Umbilical cord (tissue), 2 donors: ENCODE measurements at places on chromosomes 3 and 15. TPM values are rescaled to one million over a fixed set of nuclear protein-coding genes. Genes with fewer than 3 reads are reported as not detected.

DNA sequence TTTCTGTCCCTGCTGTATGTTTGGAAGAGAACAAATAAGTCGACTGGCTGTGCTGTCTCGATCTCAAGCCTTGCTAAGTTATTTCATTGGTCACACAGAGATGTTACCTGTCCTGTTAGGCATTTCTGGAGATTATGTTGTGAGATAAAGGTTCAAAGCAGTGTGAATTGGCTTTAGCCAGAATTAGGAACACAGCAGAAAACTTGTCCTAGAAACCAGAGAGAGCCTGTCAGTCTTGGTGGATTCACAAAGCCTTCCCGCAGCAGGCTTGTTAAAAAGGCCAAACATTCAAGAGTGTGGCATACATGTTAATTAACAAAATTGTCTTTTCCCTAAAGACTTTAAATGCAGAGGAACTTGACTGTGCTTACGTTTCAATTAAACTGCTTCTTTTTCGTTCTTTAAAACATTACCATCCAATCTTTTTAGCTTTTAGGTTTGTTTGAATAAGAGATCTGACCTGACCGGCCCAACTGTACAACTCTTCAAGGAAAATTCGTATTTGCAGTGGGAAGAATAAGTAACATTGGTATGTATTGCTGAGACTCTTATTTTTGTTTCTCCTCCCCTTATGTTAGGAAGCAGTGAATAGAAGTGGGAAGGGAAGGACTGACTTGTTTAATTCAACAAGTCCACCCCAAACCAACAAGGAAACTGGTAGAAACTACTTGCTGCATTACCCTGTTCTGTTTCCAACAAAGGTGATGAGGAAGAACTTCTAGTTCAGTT lies 25.2 kb downstream of the ABHD2 start:
- DNase-seq: no peak

GRCh38 chr3:18843188-18843587 lies 305.1 kb upstream of the KCNH8 start:
- no peak for DNase-seq

The VWA5B2 gene
- total RNA-seq: 1.7 TPM

DNA sequence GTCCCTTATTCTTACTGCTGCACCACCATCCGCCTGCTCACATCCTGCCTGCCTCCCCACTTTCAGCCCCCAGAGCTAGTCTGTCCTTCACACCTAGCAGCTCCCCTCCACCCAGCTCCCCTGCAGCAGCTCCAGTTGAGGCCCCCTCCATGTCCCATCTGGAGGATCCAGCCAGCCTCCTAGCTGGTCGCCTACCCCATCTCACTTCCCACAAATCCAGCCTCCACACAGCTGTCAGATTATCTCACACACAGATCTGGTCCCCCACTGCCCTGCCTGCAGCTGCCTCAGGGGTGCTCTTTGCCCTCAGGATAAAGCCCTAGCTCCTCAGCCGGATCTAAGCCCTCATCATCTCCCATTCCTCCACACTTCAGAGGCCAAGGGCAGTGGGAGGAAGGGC lies 8.8 kb upstream of the SEMA7A start:
- no peak for DNase-seq

GRCh38 chr3:117762621-117763037 lies 1053.0 kb downstream of the TUSC7 start:
- DNase-seq: no peak

GRCh38 chr3:127709320-127710060 lies 36.7 kb downstream of the ABTB1 start:
- no peak for DNase-seq

The CCK gene
- 12.8 TPM for total RNA-seq

- peak; percentile 89 for DNase-seq
These were observed 279.1 kb upstream of the THRB start for GRCh38 chr3:24773798-24774197.

DNA sequence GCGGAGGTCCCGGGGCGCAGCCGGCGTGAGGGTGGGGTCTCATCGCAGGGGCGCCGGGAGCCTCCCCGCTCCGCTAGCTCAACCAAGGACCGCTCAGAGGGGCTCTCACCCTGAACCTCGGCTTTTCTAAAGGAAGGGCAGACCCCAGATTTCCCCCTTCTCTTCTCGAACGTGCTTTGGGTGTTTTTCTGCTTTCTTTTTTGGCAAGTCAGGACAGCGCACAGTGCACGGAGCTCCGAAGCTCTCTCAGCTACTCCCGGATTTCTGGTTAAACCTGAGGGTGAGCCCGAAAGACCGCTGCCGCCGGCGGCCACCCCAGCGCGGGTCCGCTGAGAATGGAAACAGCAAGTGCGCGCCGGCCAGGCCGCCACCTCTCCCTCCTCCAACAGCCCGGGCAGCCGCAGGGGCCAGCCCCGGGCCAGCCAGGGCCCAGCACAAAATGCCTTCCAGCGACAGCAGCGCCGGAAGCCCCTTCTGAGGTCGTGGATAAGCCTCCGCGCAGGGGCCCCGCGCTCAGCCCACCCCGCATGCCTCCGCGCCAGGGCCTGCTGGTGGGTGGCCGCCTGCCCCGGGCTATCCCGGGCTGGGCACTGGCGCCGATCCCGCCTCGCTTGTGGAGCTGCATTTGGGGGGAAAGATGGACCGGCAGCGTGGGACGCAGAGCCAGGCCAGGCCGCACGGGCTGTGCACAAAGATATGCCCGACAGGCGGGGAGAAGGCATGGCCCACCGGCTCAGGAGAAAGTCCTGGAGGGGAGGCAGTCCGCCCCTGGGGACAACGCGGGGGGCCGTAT lies 8.2 kb upstream of the OCA2 start:
- peak; percentile 28 for DNase-seq

DNA sequence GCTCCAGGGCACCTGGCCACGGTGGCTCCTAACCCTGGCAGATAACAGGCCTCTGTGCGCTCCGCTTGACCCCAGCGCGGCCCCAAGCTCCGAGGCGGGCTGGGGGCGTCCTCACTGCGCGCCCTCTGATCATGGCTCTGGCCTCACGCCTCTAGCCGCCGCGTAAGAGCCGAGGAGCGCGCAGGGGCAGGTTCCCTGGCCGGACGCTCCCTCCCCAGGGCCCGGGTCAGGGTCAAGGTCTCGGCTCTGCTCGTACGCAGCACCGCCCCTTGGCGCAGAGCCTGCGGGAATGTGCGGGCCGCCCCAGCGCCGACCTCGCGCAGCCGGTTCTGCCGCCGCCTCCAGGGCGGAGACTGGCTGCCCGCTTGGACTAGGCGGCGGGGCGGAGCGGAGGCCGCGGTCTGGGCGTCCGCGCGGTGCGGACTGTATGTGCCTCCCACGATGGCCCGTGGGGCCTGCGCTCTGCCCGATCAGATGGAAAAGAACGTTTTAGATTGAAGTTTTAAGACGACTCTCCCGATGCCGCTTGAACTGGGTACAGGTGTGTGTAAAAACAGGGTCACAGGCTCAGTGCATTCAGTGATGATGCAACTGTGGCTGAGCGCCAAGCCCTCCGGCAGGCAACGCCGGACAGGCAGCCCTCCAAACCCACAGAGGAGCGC lies 40.8 kb downstream of the CHST14 start:
- DNase-seq: peak; percentile 58

The C2CD4A gene
- 0.72 TPM for total RNA-seq

The TRAIP gene
- total RNA-seq: not detected

DNA sequence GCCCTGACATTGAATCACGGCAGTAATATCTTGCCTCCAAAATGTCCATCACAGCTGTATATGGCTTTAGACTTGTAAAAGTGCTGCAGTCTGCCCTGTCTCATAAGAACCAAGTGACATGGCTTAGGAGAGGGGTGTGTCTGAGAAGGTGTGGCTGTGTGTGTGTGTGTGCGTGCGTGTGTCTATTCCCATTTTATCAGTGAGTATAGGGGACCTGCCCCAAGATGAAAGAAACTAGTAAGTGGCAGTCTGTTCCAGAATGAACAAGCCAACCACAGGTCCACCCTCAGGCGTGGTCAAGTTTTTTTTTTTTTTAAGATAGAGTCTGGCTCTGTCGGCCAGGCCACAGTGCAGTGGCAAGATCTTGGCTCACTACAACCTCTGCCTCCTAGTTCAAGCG lies 5.6 kb upstream of the RHOV start:
- no peak for DNase-seq

The SEMA6D gene
- total RNA-seq: 17.1 TPM

GRCh38 chr3:129399895-129400357 lies 28.5 kb downstream of the EFCAB12 start:
- DNase-seq: no peak

The NEO1 gene
- 18.5 TPM for total RNA-seq

DNA sequence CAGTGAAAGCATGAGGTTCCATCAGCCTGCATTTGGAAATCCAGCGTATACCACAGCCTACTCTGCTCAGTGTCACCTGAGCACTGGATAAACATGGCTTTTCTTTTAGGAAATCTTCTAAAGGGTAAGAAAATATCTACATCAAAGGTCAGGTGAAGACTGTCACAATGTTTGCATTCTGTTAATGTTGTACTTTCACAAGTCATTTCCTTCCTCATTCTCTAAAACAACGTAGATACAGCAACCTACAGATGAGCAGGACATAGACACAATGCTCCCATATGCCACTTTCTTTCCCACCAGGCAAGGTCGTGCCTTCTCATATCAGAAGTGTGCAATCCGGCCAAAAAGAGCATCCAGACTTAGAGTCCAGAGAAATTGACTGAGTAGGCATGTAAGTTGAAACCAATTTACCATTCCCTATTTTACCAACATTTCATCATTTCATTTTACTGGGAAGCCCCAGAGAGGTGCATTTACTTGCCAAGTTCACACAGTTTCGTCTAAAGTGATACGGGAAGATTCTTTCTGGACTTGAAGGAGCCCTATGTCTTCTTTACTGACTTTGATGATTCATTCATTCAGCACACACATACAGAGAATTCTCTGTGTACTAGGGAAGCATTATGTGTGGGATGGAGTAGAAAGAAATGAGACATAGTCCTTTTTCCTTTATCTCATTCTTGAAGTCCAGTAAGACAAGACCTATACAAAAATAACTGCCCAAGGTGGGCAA lies 30.6 kb upstream of the LPP start:
- DNase-seq: no peak

The CLDN18 gene
- 0.96 TPM for total RNA-seq

DNA sequence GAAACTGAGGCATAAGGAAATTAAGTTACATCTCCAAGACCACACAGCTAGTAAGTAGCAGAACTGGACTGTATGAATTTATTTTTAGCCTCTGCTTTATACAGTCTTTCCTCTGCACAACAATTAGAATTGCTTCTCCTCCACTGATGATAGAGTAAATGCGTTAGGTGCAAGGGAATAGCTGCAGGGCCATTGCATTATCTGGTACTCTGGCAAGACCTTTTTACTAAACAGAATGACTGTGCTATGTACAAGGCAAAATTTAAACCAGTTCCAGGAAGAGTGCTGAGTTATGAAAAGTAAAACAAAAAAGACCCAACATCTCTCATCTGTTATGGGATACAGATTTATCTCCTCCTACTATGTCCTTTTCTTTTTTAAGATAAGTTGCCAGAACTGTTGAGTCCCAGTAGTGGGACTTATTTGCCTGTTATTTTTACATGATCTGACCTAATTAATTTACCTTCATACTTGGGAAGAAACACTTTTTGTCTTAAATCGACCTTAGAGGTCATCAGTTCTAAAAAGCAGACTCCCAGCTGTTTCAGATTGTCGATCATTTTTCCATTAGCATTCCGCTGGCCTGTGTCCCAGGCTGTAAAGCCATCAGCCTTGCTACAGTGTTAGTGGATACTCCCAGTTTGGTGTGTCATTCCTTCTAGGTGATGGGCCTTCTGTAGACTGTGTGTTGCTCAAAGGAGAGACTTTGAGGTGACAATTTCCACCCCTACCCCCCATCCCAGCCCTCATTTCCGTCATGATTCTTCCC lies 147.5 kb upstream of the NUDT16 start:
- no peak for DNase-seq
